ENCODE measurements at places on chromosomes 4 and X. TPM values are rescaled to one million over a fixed set of nuclear protein-coding genes. Genes with fewer than 3 reads are reported as not detected.
A peak's percentile ranks its signal among the peaks of the same experiment; 100 is the strongest.

- no peaks in the 10 kb centered on the region for H3K27me3 ChIP-seq
- H3K4me3 ChIP-seq = no peak overlapping the region
- DNase-seq = peak; percentile 60
- H3K36me3 ChIP-seq = no peaks in the 10 kb centered on the region
- peak overlapping the region; percentile 72 for H3K27ac ChIP-seq
Measured at GRCh38 chrX:2708592-2709188, 17.6 kb downstream of the CD99 start.

GRCh38 chr4:78644744-78645330 lies 93.3 kb downstream of the ANXA3 start:
- no peak overlapping the region for H3K4me3 ChIP-seq
- DNase-seq = peak; percentile 84
- peak overlapping the region; percentile 53 for H3K27ac ChIP-seq
- H3K4me1 ChIP-seq = peaks cover 62% of the 10 kb centered on the region
- no peaks in the 10 kb centered on the region for H3K27me3 ChIP-seq
- H3K36me3 ChIP-seq = no peaks in the 10 kb centered on the region

DNA sequence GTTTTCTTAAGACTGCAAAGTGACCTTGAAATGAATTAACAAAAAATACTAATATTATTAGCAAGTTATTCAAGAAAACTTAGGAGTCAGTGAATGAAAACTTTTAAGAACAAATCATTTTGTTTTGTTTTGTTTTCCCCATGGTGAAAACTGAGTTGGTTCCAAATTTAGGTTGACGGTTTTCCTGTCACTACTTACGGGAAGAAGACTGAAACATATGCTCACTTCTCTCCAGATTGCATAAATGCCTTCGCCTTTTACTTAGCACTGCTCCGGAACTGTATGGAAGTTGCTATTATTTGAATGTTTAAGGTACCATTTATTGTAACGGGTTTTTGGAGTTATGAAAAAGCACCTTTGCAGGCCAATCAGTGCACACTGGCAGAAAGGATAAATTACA lies 42.8 kb downstream of the DOCK11 start:
- H3K27ac ChIP-seq = peak overlapping the region; percentile 75
- no peaks in the 10 kb centered on the region for H3K27me3 ChIP-seq

DNA sequence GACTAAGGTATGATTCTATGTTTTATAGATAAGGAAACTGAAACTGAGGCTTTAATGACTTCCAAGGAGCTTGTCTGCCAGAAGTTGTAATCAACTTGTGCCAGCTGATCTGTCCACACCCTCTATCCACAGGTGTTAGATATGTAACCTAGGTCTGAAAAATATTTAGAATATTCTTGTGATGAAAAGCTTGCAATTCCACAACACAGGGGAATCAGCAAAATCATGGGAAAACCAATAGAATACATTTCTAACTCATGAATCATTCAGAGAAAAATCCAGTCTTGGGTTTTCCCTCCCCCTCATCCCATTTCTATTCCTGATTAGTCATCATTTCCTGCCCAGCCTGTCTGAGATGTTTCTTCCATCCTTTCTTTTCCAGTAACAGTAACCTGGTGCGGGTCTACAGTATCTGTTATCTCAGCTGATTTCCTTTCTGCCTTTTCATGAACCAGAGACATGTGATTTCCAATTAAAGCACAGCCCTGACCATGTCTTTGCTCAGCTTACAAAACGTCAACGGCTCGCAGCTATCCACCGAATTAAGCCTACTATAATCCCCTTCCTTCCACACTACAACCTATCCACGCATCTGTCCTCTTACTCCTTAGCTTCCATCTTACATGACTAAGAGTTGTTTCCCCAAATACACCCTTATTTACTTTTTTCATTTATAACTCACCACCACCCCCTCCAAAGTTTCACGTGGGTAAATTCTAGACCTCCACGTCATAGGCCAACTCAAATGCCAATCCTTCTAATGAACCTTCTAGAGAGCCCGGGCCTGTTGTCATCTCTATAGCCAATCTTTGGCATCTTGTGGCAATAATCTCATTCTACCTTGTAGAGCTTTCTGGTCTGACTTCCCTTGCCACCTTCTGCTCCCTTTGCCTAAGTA lies 961 bp upstream of the NOCT start:
- H3K27me3 ChIP-seq = no peaks in the 10 kb centered on the region
- DNase-seq = no peak
- peaks cover 2% of the 10 kb centered on the region for H3K36me3 ChIP-seq
- H3K4me3 ChIP-seq = peak overlapping the region; percentile 39
- H3K27ac ChIP-seq = peak overlapping the region; percentile 88

DNA sequence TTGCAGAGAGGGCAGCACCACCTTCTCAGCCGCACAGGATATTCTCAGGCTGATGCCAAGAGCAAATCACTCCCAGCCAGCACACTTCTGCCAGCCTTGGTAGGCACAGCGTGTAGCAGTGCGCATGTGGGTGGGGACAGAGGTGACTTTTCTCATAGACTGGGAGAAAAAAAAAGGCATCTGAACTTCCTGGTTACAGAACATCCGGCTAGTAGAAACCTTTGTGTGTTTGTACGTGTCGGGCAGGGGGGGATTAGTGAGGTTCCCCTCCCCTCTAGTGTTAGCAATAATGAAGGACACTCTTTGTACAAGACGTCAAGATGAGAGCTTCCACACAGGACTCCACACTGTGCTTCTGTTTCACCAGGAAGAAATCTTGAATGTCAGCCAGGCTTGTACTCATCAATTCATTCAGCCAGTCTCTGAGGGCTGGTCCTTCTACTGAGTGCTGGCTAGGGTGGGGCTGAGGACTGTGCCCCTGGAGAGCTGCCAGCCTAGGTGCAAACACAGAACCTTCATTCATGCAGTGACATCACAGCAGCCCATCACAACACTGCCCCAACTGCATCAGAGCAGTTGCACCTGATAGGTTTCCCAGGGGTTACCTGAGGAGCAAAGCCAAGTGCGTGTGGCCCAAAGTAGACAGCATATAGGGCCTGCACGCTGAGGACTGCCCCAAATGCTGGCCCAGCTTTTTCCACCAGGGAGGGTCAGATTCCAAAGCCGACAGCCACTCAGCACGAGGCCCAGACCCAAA lies 34.7 kb downstream of the SLC25A5 start:
- no peaks in the 10 kb centered on the region for H3K4me1 ChIP-seq
- no peak for DNase-seq
- H3K36me3 ChIP-seq = no peaks in the 10 kb centered on the region
- H3K27ac ChIP-seq = no peak overlapping the region
- no peak overlapping the region for H3K4me3 ChIP-seq

- H3K27ac ChIP-seq = no peak overlapping the region
- no peak for DNase-seq
- no peaks in the 10 kb centered on the region for H3K4me1 ChIP-seq
Measured at GRCh38 chr4:145420595-145421214, 60.9 kb upstream of the SMAD1 start.

DNA sequence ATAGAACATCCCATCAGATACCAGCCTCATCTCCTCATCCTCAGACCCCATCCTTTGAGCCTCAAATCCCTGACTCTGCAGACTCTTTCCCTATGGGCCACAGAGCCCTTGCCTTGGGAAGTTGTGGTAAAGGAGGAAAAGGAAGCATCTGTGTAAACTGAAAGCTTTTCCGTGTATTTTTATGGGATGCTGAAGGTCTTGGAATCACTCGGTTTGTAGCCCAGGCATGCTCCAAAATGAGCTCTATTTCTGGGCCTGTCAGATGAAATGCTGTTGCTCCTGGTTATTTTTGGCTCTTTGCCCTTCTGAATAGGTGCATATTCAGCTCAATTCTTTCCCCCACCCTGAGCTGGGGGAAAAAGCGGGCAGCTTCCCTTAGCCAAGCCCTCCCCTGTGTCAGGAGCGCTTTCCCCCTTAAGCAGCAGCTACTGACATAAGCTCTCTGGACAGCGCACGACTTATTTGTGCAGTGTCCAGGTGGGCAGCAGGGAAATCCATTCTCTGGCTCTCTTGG lies 5.0 kb upstream of the SEL1L3 start:
- H3K4me1 ChIP-seq = peaks cover 94% of the 10 kb centered on the region
- no peak for DNase-seq
- H3K27ac ChIP-seq = peak overlapping the region; percentile 14
- peak overlapping the region; percentile 23 for H3K4me3 ChIP-seq
- no peaks in the 10 kb centered on the region for H3K36me3 ChIP-seq
- H3K27me3 ChIP-seq = no peaks in the 10 kb centered on the region

RXFP1 gene
- not detected for total RNA-seq

HS6ST2 gene
- total RNA-seq = not detected

CLCN4 gene
- 10.0 TPM for total RNA-seq

MAGEB1 gene
- not detected for total RNA-seq

IQSEC2 gene
- total RNA-seq = 0.94 TPM

GLUD2 gene
- total RNA-seq = 0.24 TPM

IL13RA1 gene
- total RNA-seq = 36.7 TPM
